Spleen (tissue), 13 donors: ENCODE measurements at places on chromosomes 3 and 15. TPM values are rescaled to one million over a fixed set of nuclear protein-coding genes. Genes with fewer than 3 reads are reported as not detected.

- no peak for DNase-seq
Observed at GRCh38 chr3:195468391-195468776, 25.6 kb upstream of the ACAP2 start.

GRCh38 chr3:127552038-127552437 lies 38.5 kb downstream of the TPRA1 start:
- no peak for DNase-seq

DUOX1 gene
- 0.19 TPM for polyA plus RNA-seq

CFAP100 gene
- not detected for polyA plus RNA-seq

TRIM71 gene
- under 0.01 TPM for polyA plus RNA-seq
